ENCODE measurements at places on chromosomes 12 and 14.
A peak's percentile ranks its signal among the peaks of the same experiment; 100 is the strongest.

DNA sequence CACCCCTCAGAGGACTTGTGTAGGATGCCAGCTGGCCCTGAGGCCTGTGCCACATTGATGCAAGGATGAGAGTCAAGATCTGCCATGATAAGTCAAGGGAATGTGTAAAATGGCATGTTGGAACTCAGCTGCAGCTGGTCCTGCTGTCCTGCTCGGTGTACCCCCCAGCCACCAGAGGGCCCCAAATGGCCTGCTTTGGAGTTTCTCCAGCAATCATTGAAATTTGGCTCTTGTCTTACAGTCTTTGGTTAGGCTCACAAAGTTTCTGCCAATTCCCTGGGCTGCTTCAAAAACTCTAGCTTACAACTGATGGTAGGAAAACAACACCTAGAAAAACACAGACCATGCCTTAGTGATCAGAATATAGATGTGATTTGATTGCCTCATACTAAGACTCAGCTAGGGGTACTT is 76.8 kb downstream of the HSD17B6 start:
- peak; percentile 10 for DNase-seq

DNA sequence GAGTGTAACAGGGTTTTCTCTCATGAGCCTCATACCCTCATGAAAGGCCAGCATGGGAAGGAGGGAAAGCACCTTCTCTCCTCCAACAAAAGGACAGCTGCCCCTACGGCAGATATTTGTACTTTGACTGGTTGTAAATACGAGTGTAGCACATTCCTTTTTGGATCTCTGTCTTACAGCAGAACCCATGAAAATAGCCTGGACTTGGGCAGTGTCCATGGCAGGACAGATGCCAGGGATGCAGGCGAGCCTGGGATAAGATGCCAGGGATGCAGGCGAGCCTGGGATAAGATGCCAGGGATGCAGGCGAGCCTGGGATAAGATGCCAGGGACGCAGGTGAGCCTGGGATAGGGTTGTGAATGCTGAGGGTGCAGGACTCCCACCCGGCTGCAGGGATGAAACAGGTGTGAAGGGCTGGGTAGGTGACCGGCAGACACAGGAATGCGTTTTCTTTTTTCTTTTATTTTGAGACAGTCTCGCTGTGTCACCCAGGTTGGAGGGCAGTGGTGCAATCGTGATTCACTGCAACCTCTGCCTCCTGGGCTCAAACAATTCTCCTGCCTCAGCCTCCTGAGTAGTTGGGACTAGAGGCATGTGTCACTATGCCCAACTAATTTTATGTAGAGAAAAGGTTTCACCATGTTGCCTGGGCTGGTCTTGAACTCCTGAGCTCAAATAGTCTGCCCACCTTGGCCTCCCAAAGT is 120.0 kb downstream of the BEGAIN start:
- DNase-seq = no peak

GRCh38 chr12:68428211-68428610 is 96.0 kb upstream of the MDM1 start:
- DNase-seq = no peak

DNA sequence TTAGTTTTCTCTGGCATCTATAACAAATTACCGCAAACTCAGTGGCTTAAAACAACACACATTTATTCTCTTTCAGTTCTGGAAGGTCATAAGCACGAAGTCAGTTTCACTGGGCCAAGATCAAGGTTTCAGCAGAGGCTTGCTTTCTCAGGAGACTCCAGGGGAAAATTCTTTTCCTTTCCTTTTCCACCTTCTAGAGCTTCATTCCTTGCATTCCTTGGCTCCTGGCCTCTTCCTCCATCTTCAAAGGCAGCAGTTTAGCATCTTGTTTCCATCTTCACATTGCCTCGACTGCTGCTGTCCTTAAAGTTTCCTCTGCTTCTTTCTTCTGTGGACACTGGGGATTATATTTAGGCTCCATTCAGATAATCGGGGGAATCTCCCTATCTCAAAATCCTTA is 106.1 kb downstream of the PDE3A start:
- DNase-seq = no peak
